Endodermal cell (in vitro differentiated cells): ENCODE measurements at places on chromosomes 2 and 18.
A peak's percentile ranks its signal among the peaks of the same experiment; 100 is the strongest.

GRCh38 chr2:199230091-199230490, 227.6 kb downstream of the SATB2 start:
- H3K4me1 ChIP-seq: no peaks in the 10 kb centered on the region
- H3K27ac ChIP-seq: no peak overlapping the region
- no peak overlapping the region for H3K4me3 ChIP-seq
- no peaks in the 10 kb centered on the region for H3K36me3 ChIP-seq
- no peaks in the 10 kb centered on the region for H3K27me3 ChIP-seq

DNA sequence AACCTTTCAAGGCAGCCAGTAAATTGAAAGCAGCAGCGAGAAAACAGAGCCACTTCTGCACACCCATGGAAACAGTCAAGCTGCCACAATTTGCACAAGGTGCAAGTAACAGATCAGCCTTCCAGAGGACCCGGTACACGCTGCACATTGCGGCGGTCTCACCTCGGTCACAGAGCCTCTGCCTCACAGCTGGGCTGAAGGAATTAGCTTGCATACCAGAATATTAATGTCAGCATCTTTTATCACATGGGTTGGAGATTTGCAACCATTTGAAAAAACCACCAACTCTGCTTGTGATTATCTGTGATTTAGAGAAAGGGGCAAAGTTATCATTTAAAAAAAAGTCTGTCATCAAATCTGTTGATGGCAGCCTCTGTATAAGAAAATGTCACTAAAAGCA, 330.5 kb upstream of the TCF4 start:
- no peaks in the 10 kb centered on the region for H3K27me3 ChIP-seq
- no peaks in the 10 kb centered on the region for H3K36me3 ChIP-seq

GRCh38 chr2:2798337-2798736, 467.3 kb upstream of the MYT1L start:
- H3K27ac ChIP-seq: no peak overlapping the region
- peak; percentile 15 for DNase-seq
- no peaks in the 10 kb centered on the region for H3K4me1 ChIP-seq
- H3K36me3 ChIP-seq: no peaks in the 10 kb centered on the region

DNA sequence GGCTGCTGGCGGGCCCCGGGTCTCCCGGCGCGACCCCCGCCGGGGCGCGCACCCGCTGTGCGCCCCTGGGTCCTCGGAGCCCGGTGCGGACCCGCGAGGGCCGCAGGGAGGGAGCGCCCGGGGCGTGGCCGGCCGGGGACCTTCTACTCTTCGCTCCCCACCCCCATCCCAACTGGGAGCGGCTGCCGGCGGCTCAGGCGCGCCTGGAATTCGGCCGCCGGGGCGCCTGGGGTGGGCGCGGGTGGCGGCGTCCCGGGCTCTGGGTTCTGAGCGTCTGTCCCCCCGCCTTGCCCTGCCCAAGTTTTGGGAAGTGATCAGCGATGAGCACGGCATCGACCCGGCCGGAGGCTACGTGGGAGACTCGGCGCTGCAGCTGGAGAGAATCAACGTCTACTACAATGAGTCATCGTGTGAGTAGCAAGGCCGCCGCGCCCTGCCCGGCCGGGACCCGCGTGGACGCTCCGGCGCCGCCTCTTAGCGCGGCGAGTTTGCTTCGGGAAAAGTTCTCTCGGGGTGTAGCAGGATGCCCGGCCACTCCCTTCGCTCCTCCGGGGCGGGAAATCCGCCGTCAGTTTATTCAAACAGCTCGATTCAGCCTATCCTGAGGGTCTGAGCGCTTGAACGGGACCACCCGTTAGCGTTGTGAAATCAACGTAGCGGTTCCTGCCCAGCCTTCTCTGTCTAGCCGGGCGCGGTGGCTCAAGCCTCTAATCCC, 502 bp downstream of the TUBB6 start:
- H3K27me3 ChIP-seq: peaks cover 28% of the 10 kb centered on the region
- peak overlapping the region; percentile 84 for H3K4me3 ChIP-seq
- peak; percentile 86 for DNase-seq
- H3K36me3 ChIP-seq: peaks cover 39% of the 10 kb centered on the region

DNA sequence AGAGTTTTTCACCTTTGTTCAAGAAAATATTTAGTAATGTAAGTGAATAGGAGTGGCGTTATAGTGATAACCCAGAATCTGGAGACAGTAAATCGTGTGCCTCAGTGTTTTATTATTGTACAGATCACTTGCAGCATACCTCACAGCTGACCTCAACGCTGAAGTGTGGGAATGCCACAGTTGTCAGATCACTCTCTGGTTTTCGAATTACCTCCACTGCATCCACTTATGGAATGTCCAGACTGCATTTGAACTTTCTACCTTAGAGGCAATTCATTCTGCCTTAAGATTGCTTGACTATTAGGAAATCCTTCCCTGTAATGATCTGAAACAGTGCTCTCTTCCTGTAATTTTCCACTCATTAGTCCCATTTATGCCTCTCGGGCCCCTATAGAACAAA, 164.5 kb upstream of the ALPP start:
- no peak overlapping the region for H3K4me3 ChIP-seq
- H3K27me3 ChIP-seq: no peaks in the 10 kb centered on the region

DNA sequence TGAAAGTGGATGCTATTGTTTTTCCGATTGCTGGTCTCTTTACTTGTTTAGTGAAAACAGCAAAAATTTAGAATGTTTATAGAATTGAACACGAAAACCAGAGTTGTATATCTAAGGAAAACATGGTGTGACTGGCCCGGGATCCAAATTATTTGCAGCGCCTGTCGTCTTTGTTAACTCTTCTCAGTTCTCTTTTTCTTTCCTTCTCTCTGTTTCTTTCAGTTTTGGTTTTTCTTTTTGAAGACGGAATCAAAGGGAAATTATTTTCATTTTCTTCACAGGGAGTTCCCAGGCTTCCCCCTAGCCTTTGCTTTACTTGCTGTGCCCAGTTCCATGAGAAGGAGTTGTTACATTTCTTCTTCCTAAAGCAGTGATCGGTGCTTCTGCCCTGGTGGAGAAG, 76.0 kb downstream of the AGAP1 start:
- H3K36me3 ChIP-seq: peaks cover 7% of the 10 kb centered on the region
- DNase-seq: no peak
- H3K27me3 ChIP-seq: no peaks in the 10 kb centered on the region

DNA sequence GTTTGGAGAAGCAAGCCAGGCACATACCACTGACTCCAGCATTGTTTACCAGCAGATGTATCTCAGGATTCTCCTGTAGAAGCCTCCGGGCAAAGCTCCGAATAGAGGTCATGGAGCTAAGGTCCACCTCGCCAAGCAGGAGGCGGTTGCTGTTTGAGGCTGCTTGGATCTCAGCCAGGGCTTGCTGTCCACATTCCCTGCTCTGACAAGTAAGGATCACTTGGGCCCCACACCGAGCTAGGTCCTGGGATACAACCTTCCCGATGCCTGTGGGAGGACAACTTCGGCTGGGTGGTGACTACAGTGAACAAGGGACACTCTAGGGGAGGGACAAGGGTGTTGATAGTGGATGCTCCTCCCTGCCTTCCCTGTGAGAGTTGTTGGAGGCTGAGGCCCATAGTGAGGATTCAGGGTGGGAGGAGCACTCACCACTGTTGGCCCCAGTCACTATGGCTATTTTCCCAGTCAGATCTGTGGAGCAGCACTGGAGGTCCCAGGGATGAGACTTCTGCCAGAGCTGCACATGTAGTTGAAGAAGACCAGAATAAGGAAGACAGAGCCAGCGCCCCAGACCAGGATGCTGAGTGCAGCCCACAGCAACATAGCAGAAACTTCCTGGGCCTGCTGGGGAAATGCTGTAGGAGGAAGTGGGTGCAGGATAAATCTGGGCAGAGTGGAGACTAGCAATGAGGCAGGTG, 8.3 kb downstream of the C2orf81 start:
- H3K4me1 ChIP-seq: no peaks in the 10 kb centered on the region
- H3K27me3 ChIP-seq: no peaks in the 10 kb centered on the region
- no peak overlapping the region for H3K4me3 ChIP-seq
- H3K36me3 ChIP-seq: no peaks in the 10 kb centered on the region
- no peak overlapping the region for H3K27ac ChIP-seq

GRCh38 chr2:238636269-238637073, 209.7 kb downstream of the ASB1 start:
- no peaks in the 10 kb centered on the region for H3K36me3 ChIP-seq
- no peaks in the 10 kb centered on the region for H3K27me3 ChIP-seq
- DNase-seq: no peak
- H3K4me3 ChIP-seq: no peak overlapping the region
- no peak overlapping the region for H3K27ac ChIP-seq

- H3K36me3 ChIP-seq: no peaks in the 10 kb centered on the region
- H3K27ac ChIP-seq: no peak overlapping the region
- H3K4me1 ChIP-seq: peaks cover 8% of the 10 kb centered on the region
Observed at GRCh38 chr2:235725841-235726240, 232.0 kb downstream of the AGAP1 start.

GRCh38 chr18:68937029-68937599, 139.2 kb downstream of the CCDC102B start:
- DNase-seq: no peak
- no peaks in the 10 kb centered on the region for H3K36me3 ChIP-seq
- H3K4me1 ChIP-seq: peaks cover 9% of the 10 kb centered on the region
- no peaks in the 10 kb centered on the region for H3K27me3 ChIP-seq

GRCh38 chr2:173296235-173296634, 58.4 kb upstream of the CDCA7 start:
- H3K27ac ChIP-seq: no peak overlapping the region
- peak overlapping the region; percentile 0 for H3K4me3 ChIP-seq
- no peaks in the 10 kb centered on the region for H3K36me3 ChIP-seq

- H3K27me3 ChIP-seq: no peaks in the 10 kb centered on the region
- no peak overlapping the region for H3K27ac ChIP-seq
- H3K4me3 ChIP-seq: no peak overlapping the region
Observed at GRCh38 chr18:54173980-54174630, 50.4 kb downstream of the MBD2 start.

- no peak for DNase-seq
- H3K4me3 ChIP-seq: peak overlapping the region; percentile 84
- H3K36me3 ChIP-seq: no peaks in the 10 kb centered on the region
- H3K27ac ChIP-seq: no peak overlapping the region
- peaks cover 24% of the 10 kb centered on the region for H3K4me1 ChIP-seq
Observed at GRCh38 chr2:161246281-161246680, 61.9 kb upstream of the PSMD14 start.

DNA sequence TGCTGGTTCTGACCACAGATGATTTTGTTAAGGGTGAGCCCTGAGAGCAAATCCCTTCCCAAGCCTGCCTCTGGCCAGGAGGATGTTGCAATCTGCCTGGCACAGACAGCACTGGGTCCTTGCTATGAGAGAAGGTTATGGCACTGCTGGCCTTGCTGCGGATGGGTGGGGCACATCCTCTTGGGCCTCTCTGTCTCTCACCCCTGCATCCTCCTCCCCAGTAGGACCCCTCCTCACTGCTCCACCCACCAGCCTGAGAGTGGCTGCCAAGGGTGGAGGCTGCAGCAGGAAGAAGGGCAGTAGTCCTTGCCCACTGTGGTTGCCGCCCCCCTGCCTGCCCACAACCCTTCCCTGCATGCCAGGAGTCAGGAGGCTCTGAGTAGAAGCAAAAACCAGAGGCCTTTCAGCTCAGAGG, 180.9 kb downstream of the ZBTB7C start:
- no peak for DNase-seq
- H3K27ac ChIP-seq: no peak overlapping the region
- H3K27me3 ChIP-seq: peaks cover 10% of the 10 kb centered on the region
- H3K36me3 ChIP-seq: no peaks in the 10 kb centered on the region

- no peaks in the 10 kb centered on the region for H3K27me3 ChIP-seq
- H3K4me3 ChIP-seq: no peak overlapping the region
- H3K36me3 ChIP-seq: no peaks in the 10 kb centered on the region
- no peak for DNase-seq
- H3K27ac ChIP-seq: no peak overlapping the region
Observed at GRCh38 chr2:221716426-221717303, 144.6 kb upstream of the EPHA4 start.

DNA sequence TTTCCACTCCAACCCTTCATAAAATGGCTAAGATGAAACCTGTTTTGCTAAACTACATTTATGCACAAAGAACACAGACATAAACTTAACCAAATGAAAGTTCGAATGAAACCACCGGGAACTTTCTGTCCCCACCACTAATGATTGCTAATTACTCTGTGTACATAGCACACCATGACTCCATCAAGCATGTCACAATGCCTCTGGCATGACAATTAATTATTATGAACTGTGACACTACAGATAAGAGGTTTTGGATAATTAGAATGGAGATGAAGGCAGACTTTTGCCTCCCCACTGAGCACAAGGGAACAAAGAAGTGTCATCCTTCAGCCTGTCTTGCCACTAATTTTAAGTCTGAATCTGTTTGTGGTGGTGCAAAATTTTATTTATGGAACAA, 1.5 kb downstream of the DAPL1 start:
- no peak overlapping the region for H3K27ac ChIP-seq
- peaks cover 18% of the 10 kb centered on the region for H3K27me3 ChIP-seq
- H3K36me3 ChIP-seq: no peaks in the 10 kb centered on the region
- peaks cover 24% of the 10 kb centered on the region for H3K4me1 ChIP-seq
- H3K4me3 ChIP-seq: peak overlapping the region; percentile 17
- no peak for DNase-seq

DNA sequence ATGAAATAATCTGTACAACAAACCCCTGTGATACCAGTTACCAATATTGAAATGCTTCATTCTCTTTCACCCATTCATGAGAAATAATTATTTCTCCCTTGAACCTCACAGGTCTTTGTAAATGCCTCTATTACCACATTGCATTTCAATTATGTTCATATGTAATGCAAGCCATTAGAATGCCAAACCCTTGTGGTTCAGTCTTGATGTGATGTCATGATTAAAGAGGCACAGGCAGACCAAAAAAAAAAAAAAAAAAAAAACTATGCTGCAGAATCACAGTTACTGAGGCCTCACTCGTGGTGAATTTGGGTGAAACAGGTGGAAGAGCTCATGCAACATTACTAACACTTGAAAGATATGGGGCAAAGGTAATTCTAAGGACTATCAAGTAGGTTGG, 9.4 kb upstream of the EPG5 start:
- no peak for DNase-seq
- no peaks in the 10 kb centered on the region for H3K4me1 ChIP-seq
- H3K4me3 ChIP-seq: no peak overlapping the region
- H3K27ac ChIP-seq: no peak overlapping the region
- no peaks in the 10 kb centered on the region for H3K27me3 ChIP-seq
- no peaks in the 10 kb centered on the region for H3K36me3 ChIP-seq

- no peak overlapping the region for H3K4me3 ChIP-seq
- H3K4me1 ChIP-seq: peaks cover 14% of the 10 kb centered on the region
- no peak overlapping the region for H3K27ac ChIP-seq
- H3K27me3 ChIP-seq: no peaks in the 10 kb centered on the region
- H3K36me3 ChIP-seq: no peaks in the 10 kb centered on the region
Observed at GRCh38 chr18:2494921-2495320, 76.4 kb downstream of the METTL4 start.

DNA sequence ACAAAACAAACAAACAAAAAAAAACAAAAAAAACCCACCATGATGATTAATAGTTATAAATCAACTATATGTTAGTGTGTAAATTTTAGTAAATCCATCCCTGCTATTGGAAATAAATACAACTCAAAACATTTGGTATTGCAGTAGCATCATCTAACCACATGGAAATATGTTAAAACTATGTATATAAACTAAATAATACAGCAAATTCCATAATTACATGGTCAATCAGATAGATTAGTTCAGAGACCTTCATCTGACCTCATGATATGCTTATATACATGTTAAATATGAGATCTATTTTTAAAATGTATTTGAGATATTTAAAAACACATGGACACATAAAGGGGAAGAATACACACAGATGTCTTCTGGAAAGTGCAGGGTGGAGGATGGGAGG, 384.2 kb downstream of the TMX3 start:
- H3K4me1 ChIP-seq: no peaks in the 10 kb centered on the region
- H3K36me3 ChIP-seq: no peaks in the 10 kb centered on the region
- H3K27ac ChIP-seq: no peak overlapping the region
- DNase-seq: no peak
- no peak overlapping the region for H3K4me3 ChIP-seq

GRCh38 chr2:190791976-190792575, 88.5 kb upstream of the GLS start:
- no peak overlapping the region for H3K4me3 ChIP-seq
- no peaks in the 10 kb centered on the region for H3K27me3 ChIP-seq
- peaks cover 4% of the 10 kb centered on the region for H3K4me1 ChIP-seq
- no peaks in the 10 kb centered on the region for H3K36me3 ChIP-seq
- H3K27ac ChIP-seq: no peak overlapping the region
- DNase-seq: no peak
